Vagina (tissue), 2 donors: ENCODE measurements at places on chromosomes 11 and 22.

GRCh38 chr11:39174196-39174595, 2285.3 kb downstream of the LRRC4C start:
- no peak for DNase-seq

DNA sequence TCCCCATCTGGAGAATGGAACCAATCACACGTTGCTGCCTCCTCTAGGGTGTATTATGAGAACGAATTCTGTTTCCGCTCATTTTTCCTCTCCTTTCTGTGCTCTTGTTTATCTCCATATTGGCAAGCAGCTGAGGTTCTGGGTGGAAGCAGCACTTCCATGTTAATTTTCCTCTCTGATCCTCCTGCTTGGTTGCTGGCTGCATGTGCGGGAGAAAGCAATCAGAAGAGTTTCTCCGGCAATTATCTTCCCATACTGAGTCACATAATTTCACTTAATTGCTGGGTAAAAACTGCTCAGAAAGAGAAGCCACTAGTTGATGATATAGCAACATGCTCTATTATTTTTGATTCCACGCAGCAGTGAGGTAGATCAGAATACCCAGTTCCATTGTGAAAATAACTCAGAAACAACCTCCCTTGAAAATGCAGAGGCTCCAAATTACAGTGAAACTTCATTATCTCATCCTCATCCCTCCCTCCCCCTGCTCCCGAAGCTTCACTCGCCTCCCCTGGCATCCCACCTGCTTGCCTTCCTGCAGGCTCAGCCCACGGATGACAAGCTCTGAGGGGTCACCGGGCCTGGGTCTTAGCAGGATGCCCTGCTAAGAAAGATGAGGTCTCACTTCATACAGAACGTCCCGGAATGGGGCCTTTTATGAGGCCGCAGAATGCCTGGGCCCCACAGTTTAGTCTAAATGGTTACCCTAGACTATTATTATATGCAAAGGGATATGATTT, 20.4 kb downstream of the FXYD6 start:
- DNase-seq = no peak

- DNase-seq = no peak
These were observed 96.8 kb downstream of the BDNF start for GRCh38 chr11:27603376-27603990.

DNA sequence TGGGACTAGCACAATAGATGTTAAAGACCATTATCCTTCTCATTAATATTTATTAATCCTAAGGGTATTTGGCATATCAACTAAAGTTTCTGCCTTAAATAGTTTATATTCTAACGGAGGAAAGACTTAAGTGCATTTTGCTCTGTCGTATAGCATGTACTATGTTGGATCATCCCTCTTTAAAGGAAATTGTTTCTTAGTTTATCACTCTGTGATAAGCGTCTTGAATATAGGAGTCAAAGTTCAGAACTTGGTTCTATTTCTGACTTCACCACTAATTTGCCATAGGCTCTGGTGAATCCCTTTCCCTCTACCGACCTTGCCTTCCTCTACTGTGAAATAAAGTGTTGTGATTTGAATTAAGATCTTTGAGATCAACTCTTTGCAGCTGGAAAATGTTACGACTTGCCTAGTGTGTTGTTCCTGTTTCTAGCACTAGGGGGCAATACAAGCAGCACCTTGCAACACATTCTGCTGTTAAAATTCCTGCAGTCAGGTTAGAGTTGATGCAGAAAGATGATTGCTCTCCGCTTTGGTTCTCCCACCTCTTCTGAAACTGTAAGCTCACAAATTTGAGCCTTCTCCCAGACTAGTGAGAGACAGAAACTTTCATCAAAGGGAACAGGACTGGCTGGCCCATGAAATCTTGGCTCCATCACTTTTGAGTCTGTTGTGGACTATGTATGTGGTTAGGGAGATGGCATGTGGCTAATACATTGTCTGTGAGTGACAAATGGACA, 27.8 kb upstream of the ZNRF3 start:
- DNase-seq = no peak

- DNase-seq = no peak
These were observed at the start of gene RFPL2 for GRCh38 chr22:32204856-32205722. Gene RFPL2 (minus strand): TSS chr22:32205073. CDS start chr22:32202451, 2,622 bp downstream.

- peak; percentile 32 for DNase-seq
These were observed 51.6 kb downstream of the DNHD1 start for GRCh38 chr11:6548641-6549040.

DNA sequence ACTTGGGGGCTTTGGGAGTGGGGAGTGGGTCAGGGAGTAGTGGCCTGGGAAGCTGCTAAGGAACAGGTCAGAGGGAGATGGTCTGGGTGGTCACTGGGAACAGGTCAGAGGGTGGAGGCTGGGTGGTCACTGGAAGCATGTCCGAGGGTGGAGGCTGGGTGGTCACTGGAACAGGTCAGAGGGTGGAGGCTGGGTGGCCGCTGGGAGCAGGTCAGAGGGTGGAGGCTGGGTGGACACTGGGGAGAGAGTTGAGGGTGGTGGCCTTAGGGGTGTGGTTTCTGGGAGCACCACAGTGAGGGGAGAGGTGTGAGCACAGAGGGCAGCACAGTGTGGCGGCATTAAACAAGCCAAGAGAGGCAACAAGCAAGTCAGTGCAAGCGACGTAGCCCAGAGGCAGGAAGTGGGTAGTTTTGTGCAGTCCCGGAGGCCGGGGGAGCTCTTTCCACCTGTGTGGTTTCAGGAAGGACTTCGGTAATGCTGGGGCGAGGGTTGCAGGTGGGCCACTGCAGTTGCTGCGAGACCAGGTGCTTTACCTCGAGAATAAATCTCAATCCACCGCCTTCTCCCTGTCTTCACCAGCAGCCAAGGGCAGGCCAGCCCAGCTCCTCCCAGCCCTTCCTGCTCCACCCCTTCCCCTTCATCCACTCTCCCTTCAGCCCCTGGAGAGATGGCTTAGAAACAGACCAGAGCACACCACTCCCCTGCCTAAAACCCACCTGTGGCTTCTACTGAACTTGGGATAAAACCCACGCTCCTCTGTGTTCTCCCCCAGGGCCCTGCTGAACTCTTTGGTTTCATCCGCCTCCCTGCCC, 3.2 kb upstream of the CACNA1I start:
- no peak for DNase-seq

- DNase-seq = no peak
These were observed 16.6 kb downstream of the POLA2 start for GRCh38 chr11:65278356-65278755.

DNA sequence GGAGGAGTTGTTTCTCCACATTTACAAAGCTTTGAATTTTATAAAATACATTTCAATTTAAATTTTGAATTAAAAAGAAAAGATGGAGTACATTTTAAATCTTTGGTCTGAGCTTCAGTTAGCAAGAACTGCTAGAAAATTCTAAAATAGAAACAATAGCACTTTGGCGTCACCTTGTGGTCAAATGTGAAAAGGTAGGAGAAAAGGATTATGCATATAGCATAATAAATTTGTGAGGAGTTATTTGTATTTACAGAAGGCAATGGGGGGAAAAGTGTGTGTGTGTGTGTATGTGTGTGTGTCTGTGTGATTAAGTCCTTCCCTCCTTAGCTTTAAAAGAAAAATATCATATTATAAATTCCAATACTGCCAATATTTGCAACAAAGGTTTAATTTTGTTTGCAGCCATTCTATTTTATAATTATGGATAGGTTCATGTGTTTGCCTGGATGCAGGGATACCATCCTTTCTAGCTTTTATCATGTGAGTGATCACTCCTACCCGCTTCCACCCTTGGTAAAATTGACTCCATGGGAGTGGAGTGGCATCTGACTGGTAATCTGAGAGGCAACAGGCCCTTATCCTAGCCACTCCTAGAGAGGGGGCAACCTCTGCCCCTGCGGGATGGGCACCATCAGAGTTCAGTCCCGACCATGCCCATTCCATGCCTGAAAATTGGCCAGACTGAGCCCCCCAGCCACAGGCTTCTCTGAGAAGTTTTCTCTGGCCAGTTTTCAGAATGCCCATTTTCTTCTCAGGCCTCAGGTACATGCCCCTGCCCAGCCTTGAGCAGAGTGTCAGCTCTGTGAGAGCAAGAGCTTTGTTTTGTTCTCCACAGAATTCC, 13.6 kb upstream of the LGR4 start:
- no peak for DNase-seq

DNA sequence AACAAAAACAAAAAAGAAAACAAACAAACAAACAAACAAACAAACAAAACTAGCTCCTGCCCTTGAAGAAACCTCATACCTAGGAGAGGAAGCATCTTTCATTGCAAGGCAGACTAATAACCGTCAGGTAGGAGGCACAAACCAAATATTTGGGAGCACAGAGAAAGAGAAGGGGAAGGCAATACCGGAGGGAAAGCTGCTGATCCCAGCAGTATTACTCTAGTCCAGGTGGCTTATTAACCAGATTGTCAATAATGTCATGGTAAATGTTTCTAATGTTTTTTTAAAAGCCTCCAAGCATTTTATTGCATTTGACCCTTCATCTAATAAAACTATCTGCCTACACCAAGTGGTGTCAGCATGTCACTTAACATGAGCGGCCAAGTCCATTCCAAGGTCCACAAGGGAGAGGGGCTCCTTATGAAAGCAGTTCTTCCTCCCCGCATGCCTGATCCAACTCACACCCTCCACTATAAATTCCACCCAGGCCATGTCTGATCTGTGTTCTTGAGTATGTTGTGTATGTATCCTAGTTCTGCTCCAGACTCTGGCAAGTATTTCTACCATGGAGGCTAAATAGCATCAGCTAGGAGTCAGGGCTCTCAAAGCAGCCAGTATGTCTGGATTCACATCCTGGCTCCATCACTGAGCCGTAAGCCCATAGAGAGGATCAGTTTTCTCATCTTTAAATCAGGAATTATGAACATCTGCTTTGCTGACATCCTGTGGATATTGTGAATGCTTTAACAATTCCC, 208.1 kb upstream of the TENM4 start:
- DNase-seq = no peak

GRCh38 chr22:20591660-20592310, 84.4 kb downstream of the MED15 start:
- DNase-seq = no peak

GRCh38 chr11:8665222-8665621, 17.2 kb downstream of the TRIM66 start:
- no peak for DNase-seq

- no peak for DNase-seq
These were observed 298.8 kb downstream of the TBC1D22A start for GRCh38 chr22:47061226-47061625.

- no peak for DNase-seq
These were observed at the start of gene DEUP1 for GRCh38 chr11:93330446-93330984. Gene DEUP1 (plus strand): TSS chr11:93330742. CDS start chr11:93332260, 1,518 bp downstream.

DNA sequence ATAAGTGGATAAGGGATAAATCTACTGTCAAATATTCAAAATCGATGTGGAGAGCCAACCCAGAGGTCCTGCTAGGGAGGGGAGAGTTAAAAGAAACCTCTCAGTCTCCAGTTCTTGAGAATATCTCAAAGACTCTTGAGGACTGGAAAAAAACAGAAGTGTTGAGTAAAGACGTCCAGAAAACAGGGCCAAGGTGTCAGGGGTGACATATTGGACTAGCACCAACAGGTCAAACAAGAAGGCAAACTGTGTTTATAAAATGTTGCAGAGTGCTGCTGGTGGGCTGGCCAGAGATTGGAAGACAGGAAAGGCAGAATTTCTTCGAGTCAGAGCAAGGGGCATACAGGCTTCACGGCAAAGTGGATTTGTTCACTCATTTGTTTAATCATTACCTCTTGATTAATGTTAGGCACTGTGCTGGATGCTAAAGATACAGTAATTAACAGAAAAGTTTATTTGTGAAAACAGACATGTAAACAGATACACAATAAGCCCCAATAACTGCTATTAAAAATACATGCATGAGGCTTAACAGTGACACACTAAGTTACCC, 33.7 kb upstream of the SMPD1 start:
- DNase-seq = no peak

GRCh38 chr11:67400942-67401494, 640 bp downstream of the PPP1CA start:
- no peak for DNase-seq

GRCh38 chr11:73359341-73359740, 16.9 kb upstream of the RELT start:
- no peak for DNase-seq

DNA sequence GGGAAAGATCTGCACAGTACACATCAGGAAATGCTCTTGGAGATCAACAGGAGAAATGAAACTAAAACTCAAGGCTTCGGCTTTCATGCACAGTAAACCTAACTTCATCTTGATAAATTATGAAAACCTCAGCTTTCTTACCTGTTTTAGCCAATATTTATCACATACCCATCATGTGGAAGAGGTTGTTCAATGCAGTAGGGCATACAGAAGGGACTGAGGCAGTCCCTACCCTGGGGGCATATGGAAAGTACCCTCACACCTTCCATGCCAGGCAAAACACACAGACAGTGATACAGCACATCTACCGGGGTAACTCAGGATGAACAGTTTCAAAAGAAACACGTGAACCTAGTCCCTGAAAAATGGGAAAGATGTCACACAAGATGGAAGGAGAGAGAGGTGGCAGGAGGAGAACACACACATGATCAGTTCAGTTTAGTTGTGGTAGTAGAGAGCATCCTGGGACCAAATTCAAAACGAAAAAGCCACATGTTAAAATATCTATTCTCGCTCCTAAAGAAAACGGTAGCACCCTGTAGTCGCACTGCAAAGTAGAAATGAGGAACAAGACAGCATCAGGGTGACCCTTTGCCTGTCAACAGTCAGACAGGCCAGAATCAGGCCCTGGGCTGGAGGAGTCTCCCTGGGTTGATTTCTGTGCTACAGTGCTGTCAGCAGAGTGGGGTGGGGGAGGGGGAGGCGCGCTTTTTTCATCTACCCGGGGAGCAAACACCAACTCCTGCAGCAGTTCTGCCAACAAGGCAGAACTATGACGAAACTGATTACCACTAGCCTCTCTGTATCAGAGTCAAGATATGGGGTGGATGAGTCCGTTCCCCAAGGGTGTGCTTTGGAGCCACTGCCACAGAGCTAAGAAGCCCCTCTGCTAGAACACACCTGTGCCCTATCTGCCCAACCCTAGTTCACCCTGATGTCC, 1.3 kb downstream of the HIRA start:
- DNase-seq = no peak

DNA sequence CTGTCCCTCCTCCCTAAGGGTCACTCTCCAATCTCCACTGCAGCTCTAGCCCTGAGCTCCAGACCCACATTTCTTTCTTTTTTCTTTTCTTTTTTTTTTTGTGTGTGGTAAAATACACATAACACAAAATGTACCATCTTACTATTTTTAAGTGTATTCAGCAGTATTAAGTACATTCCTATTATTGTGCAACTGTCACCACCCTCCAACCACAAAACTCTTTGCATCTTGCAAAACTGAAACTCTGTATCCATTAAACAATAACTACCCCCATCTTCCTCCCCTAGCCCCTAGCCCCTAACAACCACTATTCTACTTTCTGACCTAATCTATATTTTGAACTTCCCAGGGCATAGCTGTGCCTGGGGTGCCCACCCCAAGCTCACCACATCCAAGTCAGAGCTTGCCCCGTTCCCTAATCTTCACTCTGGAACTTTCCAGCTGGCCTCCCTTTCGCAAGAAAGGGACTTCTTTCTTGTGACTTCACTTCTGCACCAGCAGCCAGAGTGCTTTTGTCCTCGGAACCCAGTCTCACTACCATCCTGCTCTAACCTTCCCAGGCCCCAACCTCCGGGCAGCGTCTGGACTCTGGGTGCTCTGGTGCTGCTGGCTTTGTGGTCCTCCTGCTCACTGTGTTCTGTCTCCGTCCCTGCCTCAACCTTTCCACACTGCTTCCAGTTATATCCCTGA, 30.7 kb downstream of the PARVG start:
- DNase-seq = peak; percentile 93
